ENCODE measurements at places on chromosomes 3 and 15.

DNA sequence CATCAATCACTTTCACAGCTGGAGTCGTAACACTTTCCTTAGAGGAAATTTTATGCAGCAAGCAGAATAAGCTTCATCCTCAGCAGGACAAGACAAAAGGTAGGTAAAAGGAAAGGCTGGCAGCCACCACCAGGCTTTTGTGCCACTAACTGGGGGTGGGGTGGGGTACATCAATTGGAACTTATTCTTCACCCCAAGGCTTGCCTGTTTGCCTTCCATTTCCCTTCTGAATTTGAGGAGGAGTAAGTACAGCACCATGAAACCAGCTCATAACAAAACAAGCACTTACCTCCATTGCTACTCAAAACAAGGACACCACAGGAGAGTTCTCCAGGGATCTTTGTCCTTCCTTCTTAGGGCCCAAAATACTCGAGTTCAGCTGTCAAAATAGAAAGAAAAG, 296.8 kb downstream of the ARRDC4 start:
- no peak for DNase-seq

DNA sequence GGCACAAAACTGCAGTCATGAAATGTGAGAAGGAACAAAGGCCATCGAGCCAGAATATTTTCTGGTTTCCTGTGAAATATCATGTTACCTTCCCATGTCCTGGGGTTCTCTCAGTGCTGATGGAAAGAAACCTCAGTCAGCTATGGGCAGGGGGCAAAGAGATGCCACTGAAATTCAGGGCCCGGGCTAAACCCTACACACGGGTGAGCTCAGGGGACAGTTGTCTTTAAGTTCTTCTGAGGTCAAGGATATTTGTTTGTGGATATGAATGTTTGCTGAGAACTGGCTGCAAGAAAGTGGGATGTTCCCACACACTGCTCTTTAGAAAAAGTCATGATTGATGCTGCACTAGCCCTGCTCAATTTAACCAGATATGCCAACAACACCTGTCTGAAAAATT, 187.2 kb downstream of the MEX3B start:
- DNase-seq, result no peak

GRCh38 chr15:100049936-100050876, 291.6 kb downstream of the ADAMTS17 start:
- DNase-seq, result no peak

DNA sequence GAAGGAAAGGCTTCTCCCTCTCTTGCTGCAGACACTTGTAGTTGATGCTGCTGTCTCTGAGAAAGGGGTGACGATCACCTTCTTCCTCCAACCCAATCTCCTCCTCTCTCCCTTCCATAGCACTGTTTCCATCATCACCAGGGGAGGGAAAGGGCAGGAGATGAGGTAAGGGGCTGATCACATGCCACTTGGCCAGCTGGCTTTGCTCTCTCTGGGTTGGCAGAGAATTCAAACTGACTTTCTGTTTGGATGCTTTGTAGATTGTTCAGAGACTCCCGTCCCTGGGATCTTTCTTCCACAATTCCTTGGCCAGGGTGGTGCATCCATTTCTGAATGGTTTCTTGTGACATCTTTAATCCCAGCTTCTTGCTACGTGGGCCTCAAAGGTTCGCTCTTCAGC, 43.2 kb upstream of the ZNF148 start:
- no peak for DNase-seq

DNA sequence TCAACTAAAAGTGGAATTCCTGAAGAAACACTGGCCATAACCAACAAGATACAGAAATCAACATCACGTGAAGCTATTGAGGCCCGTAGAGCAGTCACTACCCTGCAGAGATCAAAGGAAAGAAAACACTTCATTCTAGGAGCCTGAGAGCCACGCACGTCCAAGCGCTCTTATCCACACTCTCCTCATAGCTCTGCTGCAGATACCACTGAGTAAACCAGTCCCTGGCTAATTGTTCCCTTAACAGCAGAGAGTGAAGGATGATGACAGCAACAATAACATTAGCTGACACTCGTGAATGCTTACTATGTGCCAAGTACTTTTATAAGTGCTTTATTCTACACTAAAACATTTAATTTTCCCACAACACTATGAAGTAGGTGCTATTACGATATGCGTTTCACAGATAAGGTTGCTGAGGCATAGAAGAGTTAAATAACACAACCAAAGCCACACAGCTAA, 271.0 kb upstream of the GADL1 start:
- DNase-seq, result no peak

DNA sequence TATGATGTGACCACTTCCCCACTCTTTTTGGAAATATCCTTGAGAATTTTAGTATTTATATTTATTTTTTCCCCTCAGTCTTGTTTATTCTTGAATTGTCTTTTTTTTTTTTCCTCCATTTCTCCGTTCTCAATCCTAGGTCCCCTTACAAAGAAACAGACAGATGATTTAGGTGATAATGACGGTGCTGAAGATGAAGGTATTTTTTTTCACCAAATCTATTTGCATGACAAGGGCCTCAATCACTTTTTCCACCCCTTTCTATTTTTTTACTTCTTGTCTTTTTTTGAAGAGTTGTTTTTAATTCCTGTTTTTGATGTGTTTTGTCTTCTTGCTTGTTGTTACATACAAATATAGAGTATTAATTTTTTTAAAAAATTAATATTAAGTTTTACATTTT, 402.6 kb downstream of the NLGN1 start:
- DNase-seq, result no peak

- DNase-seq, result no peak
These were observed 31.4 kb upstream of the ABHD5 start for GRCh38 chr3:43659250-43659880.

All from LoVo (cell line).